Amniotic stem cell (primary cell): ENCODE measurements at places on chromosomes 4 and X.
A peak's percentile ranks its signal among the peaks of the same experiment; 100 is the strongest.

DNA sequence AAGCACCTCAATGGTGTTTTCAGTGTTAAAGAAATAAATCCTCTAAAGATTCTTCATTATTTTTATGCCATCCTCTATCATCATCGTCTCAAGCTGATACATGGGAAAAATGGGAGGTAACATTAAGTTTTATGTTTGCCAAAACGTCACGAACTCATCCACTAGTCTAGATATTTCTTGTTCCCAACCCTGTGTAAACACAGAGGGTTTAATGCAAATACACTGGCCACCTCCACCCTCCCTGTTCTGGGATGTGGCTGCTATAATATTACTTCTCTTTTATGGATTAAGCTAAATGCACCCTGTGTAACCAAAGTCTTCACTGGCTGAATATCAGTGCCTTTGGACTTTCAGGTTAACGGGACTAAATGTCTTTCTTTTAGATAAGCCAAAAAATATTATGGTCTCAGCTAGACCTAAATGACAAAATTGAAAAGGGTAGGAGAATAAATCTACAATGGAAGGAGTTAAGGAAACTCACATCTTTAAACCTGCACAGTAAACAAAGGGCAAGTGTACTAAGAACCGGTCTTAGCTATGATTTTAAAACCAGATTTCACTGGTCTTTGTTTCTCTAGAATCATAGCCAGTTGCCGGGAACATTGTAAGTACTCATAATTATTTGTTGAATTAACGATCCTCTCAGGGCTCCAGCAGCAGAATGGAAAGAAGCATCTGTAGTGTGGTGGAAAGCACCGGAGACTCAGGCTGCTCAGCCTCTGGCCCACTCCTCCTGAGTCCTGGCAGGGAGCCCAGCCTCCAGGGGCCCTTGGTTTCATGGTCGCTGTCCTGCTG is 103.5 kb upstream of the NOCT start:
- no peak for DNase-seq

DNA sequence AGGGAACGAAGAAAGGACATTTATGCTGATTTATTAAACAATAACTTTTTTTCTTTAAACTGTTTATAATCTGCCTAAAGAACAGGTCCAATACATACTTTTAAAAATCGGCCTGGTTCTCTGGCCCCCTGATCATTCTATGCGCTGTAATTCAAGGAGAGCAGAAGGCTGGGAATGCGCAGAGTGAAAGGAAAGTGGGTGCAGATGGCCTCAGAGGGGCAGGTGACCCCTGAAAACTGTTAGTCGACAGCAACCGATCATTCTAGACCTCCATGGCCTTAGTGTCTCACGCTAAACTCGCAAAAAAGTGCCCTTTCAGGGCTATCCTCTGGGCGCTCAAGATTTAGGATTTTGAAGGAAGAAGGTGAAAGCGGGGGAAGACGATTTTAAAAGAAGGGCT is 2.2 kb downstream of the PDE5A start:
- DNase-seq: no peak

GRCh38 chr4:8536467-8536866 is 43.7 kb upstream of the GPR78 start:
- no peak for DNase-seq

DNA sequence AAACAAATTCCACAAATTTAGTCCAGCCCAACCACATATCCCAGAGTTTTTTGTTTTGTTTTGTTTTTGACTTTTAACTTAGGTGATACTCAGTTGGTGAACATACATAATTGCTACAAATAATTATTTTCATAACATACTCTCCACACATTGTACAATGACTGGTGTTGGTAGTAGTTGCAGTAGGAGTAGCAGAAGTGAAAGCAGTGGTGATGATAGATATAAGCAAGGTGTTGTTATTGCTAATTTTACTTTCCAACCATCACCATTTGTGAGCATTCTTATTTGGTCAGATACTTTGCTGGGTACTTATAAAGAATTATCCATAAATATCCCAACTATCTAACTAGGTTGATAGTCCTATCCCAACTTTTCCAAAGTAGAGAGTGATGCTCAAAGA is 47.3 kb downstream of the ARHGAP24 start:
- DNase-seq: no peak

GRCh38 chrX:53255738-53256191 is 25.6 kb downstream of the IQSEC2 start:
- DNase-seq: no peak

GRCh38 chr4:108628411-108628810 is 8.0 kb downstream of the RPL34 start:
- DNase-seq: no peak

- peak; percentile 3 for DNase-seq
Measured at GRCh38 chr4:94758141-94758699, 465 bp downstream of the BMPR1B start.

DNA sequence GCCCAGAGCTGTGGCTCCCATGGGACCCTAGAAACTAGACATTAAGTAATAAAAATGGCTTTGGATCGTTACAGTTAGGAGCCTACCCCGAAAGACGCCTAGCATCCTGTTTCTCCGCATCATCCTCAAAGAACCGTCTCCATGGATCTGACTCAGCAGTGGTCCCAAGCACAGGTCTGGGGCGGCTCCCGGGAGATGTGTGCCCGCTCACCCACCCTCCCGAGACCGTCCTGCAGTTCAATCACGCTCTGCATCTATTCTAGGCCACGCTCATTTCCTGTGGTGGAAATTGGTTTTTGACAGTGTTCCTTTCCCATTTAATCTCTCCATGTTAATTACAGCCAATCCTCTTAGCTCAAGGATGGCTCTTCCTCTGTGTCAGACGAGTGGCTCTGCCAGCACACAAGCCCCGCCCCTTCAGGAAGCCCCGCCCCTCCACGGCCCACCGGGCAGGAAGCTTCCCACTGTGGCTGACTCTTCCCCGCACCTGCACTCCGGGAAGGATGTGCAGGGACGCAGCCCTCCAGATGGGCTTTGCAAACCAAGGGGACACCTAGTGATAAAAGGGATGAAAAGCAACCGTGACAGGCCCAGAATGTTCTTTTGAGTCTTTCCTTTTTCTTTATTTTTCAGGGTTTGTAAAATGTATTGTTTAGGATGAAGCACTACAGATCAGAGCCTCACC is 34.5 kb upstream of the HELT start:
- no peak for DNase-seq

DNA sequence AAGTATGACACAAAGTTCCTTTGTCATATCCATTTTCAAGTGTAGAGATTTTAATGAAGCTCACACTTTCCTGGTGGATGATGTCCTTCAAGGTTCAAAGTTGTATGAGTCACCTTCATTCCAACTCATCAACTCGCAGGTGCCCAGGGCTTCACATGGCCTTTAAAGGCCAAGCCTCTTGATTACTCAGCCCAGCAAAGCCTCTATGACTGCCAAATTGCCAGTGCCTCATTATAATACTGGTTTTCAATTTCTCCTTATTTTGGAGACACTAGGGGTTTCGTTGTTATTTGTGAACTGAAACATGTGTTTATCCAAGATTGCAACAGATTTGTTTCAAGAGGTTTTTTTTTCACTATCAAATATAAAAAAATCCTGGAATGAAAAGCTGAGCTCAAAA is 45.9 kb upstream of the PPP3CA start:
- DNase-seq: no peak

DNA sequence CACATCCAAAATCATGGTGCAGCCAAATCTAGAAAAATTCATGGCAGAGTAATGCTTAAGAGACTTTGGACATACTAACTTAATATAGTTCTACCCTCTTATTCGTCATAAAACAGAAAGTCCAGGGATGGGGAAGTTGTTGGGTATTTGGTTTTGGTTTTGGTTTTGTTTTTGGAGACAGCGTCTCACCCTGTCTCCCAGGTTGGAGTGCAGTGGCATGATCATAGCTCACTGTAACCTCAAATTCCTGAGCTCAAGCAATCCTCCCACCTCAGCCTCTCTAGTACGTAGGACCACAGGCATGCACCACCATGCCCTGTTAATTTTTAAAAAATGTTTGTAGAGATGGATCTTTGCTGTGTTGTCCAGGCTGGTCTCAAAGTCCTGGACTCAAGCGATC is 271.8 kb upstream of the TENM3 start:
- DNase-seq: no peak

DNA sequence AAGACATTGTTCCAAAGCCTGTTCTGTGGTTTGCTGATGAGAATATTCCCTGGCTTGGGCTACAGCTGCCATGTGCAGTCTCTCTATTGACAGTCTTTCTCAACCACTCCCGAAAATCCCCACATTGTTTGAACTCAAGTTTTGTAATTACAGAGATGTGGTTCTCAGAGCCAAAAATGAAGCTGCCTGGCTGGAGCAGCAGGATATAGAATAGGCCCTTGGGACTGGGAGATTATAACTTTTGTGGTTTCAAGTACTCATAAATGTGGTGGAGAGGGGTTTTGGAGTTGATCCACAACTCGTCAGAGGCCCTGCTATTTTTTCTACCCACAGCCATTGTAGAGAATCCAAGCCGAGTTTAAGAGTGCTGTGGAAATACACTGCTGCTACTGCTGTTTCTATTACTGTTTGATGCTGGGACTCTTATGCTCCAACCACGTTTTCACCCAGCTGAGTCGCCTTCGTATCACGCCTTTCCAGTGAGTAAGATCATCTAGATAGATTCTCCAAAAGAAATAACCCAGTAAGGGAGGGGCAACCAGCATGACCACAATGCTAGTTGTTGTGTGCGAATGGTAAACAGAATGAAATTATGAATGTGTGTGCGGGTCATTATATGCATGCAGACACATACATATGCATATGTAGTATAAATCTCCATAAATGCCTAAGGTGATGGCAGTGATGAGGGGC is 57.1 kb upstream of the ATXN3L start:
- DNase-seq: peak; percentile 17

GRCh38 chrX:132257116-132257515 is 37.9 kb upstream of the RAP2C start:
- no peak for DNase-seq

DNA sequence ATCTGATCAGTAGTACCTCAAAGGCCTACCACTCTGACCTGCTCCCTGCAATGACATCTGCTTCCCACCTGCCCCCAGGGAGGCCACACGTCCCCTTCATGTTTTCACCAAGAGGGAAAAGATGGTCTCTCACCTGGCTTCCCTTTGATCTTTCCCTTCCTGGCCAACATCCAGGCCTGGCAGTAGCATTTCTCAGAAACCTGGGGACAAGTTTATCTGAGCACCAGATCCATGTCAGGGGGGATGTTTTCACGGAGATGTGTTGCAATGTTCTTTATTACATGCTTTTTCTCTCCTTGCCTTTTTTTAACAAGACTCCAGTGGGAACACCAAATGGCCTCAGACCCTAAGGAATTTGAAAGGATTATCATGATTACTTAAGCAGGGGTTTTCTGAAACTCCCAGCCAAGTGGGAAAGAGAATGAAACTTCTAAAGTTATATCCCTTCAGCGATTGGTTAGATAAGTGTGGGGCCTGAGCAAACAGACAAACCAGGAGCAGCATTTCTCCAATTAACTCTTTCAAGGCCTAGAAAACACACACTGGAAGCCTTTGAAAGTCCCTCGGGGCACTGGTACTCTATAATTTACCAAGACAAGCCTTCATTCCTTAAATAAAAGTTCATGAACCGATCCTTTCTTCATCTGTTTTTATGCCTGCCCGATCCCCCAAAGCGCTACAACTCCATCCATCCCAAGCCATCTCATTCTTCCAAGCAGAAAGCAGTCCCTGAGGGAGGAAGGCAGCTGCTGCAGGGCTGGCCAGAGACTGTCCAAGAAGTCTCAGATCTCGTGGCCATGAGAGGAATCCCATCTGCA is 94.1 kb downstream of the BCOR start:
- no peak for DNase-seq

- DNase-seq: no peak
Measured at GRCh38 chr4:123987408-123987807, 590.8 kb downstream of the SPRY1 start.

GRCh38 chrX:100274916-100275315 is 135.2 kb downstream of the PCDH19 start:
- no peak for DNase-seq

DNA sequence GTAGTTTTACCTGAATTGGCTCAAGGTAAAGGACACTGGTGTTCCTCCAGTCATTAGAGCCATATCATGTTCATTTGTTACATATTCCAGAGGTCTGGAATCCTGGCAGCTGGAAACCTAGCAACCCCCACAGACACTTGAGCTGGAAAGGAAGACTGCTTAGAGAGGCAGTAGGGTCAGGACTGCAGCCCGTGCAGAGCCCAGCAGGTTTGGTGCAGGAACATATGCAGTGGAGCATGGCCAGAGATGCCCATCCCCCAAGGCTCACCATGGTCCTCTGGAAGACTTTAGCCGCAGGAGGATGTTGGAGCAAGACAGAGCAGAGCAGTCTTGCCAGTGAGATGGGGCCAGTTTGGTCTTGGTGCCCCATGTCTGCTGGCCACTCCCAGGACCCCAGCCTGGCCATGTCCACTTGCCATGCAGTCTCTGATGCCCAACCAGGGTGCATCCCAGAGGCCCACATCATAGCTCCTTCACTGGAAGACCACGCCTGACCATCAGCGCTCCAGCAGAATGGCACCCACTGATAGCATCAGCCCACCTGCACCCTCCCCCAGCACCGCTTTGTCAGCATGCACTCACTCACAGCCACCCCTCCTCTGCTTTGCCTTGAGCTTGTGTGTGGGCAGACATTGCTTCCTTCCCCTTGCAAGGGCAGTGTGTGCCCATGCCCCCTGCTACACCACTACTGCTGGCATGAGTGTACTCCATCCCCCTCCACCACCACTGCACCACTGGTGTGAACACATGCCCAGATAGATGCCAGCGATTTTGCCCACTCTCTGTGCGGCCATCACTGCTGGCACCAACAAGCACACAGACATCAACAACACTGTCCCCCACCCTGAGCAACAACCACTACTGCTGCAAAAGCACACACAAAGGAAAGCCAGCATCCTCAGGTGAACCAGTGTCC is 190.3 kb upstream of the SPOCK3 start:
- no peak for DNase-seq

DNA sequence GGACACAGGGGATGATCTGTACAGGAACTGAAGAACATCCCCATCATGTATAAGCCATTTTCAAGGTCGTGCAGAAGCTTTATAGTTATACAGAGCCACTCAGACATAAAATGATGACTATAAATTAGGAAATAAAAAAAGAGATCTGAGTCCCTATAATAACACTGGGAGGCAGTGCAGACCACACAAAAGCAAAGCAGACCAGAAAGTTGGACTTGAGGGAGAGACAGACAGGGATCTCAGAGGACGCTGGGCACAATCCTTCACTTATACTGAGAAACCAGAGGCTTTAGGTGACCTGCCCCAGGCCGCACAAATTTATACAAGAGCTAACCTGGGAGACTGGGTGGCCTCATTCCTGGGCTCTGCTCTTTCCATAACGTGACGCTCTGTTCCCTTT is 70.5 kb downstream of the HADH start:
- no peak for DNase-seq

DNA sequence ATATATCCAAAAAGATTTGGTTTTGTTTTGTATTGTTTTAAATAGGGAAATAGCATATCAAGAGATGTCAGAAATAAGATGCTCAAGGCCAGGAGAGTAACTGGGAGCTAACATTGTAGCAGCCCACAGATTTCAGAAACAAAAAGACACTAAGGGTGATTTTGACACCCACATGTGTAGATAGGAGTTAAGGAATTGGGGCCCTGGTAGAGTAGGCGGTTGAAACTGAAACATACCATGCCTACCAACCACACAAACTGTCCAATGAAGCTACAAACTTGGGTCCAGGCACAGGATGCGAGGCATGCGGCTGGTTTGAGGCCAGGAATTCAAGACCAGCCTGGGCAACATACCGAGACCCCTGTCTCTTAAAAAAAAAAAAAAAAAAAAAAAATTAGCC is 6.3 kb upstream of the HSPA4L start:
- no peak for DNase-seq
